ENCODE measurements at places on chromosomes 2 and 18. TPM values are rescaled to one million over a fixed set of nuclear protein-coding genes. Genes with fewer than 3 reads are reported as not detected.

- peak; percentile 15 for DNase-seq
- H3K27ac ChIP-seq, result peak overlapping the region; percentile 73
- peaks cover 60% of the 10 kb centered on the region for H3K4me1 ChIP-seq
- no peaks in the 10 kb centered on the region for H3K27me3 ChIP-seq
- H3K4me3 ChIP-seq, result no peak overlapping the region
Observed at GRCh38 chr2:233442028-233442310, 87.7 kb downstream of the DGKD start.

The IL37 gene
- total RNA-seq, result not detected

DNA sequence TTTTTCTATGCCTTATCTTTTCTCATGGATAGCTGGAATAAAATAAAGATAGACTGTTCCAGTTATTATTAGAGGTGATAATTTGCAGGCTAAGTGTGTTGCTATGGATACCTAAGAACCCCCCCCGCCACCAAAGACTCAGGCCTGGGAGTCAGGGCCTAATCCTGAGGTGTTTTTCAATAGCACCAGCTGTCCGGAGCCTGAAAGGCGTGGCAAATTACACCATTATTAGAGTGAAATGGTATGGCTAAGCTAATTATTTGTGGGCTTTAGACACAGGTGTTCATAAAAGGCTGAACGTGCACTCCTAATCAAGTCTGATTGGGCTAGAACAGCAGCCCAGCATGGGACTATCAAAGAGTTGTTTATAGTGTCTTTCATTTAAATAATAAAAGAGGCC is 293.2 kb upstream of the DCC start:
- no peaks in the 10 kb centered on the region for H3K36me3 ChIP-seq
- no peak for DNase-seq
- H3K27ac ChIP-seq, result no peak overlapping the region
- H3K4me3 ChIP-seq, result no peak overlapping the region
- no peaks in the 10 kb centered on the region for H3K4me1 ChIP-seq

The FHOD3 gene
- total RNA-seq, result 32.5 TPM

The UGT1A9 gene
- total RNA-seq, result not detected

The IL36B gene
- not detected for total RNA-seq
